Kidney (tissue), 22 donors: ENCODE measurements at places on chromosomes 2 and 18. TPM values are rescaled to one million over a fixed set of nuclear protein-coding genes. Genes with fewer than 3 reads are reported as not detected.

Gene EMILIN2
- 24.0 TPM for total RNA-seq

DNA sequence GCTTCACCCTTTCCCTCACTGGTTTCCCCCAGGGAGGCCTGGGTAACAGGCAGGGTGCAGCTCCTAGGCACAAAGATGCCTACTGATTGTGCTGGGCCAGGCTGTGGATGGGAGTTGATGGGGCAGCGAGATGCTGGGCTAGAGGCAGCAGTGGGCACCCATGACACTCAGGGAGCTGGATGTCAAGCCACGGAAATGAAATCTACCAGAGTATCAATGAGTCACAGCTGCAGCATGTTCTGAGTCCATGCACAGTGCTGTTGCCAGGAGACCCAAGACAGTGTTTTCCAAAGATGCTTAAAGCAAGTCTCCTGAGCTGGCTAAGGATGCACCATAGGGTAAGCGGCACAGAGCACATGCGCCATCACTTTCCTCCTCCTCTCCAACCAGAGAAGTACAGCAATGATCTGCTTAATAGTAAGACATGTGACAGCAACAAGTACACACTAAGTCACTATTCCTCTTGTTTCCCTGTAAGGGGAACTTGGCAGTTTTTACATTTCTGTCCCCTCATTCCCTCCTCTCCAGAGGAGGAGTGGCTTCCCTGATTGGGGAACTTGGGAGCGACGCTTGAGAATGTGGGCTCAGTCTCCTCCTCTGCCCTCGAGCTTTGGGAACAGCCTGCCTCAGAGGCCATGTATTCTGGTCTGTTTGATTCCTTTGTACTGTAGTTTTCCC, 57.2 kb downstream of the CDC42EP3 start:
- DNase-seq, result no peak

- no peak for DNase-seq
These were observed 2.4 kb downstream of the MRPL44 start for GRCh38 chr2:223959688-223960087.

Gene RUFY4
- 0.69 TPM for total RNA-seq

Gene AFF3
- total RNA-seq, result 11.0 TPM

GRCh38 chr18:63002305-63002704, 287.0 kb downstream of the PHLPP1 start:
- no peak for DNase-seq

DNA sequence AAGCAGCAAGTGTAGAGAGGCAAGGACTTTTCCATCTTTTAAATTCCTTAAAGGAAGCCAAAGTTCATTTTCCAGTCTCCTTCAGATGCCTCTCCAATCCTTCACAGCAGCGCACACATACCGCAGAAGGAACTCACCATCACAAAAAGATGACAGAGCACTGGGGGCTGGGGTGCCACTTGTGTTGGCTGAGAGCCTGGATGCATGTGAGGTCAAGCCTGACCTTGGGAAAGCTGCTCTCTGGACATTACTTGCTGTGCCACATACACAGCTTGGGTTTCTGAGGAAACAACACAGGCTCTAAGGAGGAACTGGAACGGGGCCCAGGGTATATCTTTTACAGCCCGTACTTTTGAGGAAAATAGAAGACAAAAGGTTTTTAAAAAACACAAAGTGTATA, 364.3 kb upstream of the MEX3C start:
- DNase-seq, result no peak
